Amniotic epithelial cell (primary cell): ENCODE measurements at places on chromosomes 2 and 18.

DNA sequence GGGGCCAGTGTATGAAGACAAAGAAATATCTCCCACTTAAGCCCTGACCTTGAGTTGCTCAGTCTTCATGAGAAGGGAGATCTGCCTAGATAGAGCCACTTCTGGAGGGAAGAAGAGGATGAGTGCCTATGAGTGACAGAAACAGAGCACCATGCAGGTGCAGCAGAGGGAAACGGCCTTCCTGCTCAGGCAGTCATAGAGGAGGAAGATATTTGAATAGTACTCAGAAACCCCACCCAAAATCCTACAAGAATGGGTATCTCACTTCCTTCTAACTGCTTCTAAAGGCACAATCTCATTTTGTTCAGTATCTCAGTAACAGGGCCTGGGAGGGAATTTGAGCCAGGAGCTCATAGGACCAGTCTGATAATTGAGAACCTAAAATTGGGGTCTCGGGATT lies 339.3 kb downstream of the ALK start:
- DNase-seq: no peak

GRCh38 chr2:64931246-64932115 lies 57.7 kb upstream of the SLC1A4 start:
- DNase-seq: no peak

DNA sequence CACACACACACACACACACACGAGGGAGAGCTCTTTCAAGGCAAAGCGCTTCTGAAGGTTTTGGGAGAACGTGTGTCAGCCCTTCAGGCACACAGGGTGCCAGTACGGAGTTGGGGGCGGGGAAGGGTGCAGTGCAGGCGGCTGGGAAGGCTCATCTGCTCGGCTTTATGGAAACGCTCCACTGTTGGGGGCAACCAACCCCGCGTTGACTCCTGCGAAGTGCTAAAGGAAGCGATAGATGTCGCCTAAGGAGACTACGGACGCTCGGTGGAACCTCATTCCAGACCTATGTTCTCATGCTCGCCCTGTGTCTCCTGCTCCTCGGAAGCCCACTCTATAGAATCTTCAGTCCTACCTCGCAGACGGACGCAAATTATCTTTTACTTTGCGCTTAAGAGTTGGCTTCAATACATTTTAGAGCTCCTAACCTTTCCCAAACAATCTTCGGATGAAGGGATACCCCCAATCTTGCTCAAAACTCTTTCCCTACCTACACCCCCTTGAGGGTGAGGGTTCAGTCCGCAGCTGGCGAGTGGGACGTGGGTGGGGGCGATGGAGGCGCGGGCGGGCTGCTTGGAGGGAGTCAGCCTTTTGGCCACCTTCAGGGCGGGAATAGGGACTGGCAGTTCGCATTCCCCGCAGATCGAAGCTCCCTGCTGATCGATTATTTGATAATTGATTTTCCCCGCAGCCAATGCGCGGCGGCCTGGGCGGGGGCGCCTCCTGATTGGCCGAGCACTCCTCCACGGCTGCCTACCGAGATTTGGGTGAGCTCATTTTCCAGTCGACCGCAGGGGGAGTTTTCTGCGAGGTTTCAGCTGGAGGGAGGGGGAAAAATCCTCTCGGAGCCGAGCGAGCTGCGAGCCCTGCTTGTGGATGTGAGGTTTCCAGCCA lies 1.9 kb upstream of the MEIS1 start:
- DNase-seq: peak; percentile 98

DNA sequence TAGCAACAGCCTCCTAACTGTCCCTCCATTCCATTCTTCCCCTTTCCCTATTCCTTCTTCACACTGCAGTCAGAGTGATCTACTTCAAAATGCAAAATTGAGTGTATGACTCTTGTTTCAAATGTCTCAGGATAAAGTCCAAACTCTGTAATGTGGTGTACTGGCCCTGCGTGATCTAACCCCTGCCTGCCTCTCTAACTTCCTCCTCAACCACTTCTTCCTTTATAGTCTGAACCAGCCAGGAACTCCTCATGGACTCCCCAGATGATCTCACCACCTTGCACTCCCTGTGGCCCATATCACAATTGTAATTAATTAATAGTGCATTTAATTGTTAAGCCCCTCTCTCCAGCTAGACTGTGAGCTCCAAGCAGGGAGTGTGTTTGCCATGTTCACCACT lies 3.1 kb upstream of the B3GNT2 start:
- no peak for DNase-seq

- DNase-seq: peak; percentile 37
Observed at GRCh38 chr2:66665124-66665984, 230.4 kb downstream of the MEIS1 start.

DNA sequence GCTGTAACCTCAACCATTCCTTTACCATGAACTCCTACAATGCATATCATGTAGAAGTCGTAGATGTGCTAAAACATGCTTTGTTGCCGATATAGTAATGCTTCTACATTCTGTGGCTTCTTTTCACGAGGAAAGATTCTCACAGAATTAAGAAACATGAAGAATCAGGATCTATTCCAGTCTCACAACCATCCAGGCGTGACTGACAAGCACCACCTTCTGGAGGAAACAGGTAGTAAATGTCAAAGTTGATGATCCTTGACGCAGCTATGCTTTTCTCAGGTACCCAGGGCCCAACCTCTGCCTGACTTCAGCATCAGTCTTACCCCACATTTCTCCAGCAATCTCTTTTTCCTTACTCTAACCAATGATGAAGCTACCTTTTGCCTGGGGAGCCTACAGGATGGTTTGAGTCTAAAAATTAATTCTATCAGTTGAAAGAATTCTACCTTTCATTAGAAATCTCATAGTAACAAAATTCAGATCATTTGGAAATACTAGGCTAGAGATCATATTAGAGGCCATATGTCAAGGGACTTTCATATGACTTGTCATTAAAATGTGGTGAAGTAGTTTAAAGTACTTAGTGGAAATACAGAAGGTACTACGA lies 123.3 kb upstream of the RND3 start:
- DNase-seq: peak; percentile 67

- DNase-seq: no peak
Observed at GRCh38 chr18:23136326-23137096, 1.2 kb downstream of the CABLES1 start.

DNA sequence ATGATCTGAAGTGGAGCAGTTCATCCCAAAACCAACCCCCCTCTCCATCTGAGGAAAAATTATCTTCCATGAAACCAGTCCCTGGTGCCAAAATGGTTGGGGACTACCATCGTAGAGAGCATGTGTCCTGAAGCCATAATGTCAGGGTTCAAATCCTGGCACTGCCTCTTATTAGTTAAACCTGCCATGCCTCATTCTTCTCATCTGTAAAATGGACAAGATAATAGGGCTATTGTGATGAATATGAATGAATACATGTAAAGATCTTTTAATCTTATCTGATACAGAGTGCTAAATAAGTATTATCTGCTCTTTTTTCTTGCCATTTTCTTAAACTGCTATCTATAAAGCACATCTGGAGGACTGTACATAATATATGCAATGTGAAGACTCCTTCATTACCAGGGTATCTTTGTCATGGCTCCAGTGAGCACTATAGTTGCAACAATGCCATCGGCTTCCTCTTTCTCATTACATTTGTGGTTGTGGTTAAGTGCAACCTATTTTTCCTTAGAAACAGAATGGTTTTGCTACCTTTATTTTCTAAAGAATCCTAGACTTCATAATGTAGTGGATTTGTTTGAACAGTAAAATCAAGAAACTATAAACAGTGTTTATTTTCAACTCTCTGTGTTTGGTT lies 27.0 kb downstream of the MFSD6 start:
- no peak for DNase-seq

DNA sequence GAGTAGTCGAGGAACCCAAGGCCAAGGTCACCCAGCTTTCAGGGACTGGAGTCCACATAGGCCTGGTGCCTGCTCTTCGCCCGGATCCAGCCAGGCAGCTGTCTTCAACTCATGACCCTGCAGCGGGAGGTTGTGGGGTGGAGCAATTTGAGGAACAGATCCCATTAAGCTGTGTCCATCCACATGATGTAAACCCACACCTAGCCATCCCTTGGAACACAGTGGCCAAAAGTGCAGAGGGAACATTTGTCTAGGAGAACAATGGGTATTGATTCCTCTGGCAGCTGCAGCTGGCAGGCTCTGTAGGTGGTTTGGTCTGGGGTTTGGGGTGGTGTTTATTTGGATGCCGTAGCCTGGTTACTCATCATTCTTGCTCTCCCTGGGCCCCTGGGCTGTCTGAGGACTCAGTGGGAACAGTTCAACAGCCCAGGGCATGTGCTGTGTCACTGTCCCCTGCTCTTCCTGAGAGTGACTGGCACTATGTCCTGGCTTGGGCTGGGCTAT lies 99.4 kb downstream of the TFCP2L1 start:
- DNase-seq: no peak

GRCh38 chr2:224969633-224970260 lies 72.5 kb downstream of the DOCK10 start:
- DNase-seq: no peak

DNA sequence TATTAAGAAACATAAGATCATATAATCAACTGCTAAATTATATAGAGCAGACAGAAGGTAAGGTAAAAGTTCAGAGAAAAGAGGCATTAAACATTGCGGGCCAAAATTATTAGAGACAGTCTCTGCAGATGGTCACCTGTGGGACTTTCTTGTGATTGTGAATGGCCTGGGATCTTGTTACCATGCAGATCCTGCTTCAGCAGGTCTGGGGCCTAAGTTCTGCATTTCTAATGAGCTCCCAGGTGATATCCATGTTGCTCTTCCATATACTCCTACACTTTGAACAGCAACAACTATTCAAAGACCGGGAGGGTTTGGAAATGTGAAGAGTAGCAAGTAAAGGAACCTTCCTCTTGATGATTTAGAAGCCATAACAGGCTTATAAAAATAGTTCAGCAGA lies 8.5 kb upstream of the ETAA1 start:
- no peak for DNase-seq

- DNase-seq: peak; percentile 55
Observed at GRCh38 chr18:22871809-22872525, 61.2 kb upstream of the RBBP8 start.

DNA sequence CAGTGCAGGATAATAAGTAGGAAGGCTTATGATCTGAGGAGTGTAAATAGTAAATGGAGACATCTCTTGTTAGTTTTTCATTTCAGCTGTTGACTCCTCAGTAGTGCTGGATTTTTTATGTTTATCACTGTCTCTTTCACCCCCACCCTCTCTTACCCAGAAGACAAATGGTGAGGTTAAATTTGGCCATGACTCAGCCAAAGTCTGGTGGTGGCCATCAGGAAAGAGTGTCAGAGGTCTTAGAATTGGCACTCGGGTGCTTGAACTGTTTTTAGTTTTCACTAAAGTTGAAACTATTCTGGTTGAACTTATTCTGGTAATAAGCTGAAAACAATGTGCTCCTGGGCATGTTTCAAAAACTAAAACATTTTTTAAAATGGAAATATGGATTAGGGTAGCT lies 123.3 kb downstream of the FHOD3 start:
- DNase-seq: peak; percentile 47

GRCh38 chr2:23286758-23287704 lies 97.9 kb upstream of the KLHL29 start:
- peak; percentile 41 for DNase-seq

GRCh38 chr2:63092401-63092800 lies 41.8 kb downstream of the OTX1 start:
- no peak for DNase-seq

GRCh38 chr2:8515864-8516533 lies 165.9 kb upstream of the ID2 start:
- no peak for DNase-seq

DNA sequence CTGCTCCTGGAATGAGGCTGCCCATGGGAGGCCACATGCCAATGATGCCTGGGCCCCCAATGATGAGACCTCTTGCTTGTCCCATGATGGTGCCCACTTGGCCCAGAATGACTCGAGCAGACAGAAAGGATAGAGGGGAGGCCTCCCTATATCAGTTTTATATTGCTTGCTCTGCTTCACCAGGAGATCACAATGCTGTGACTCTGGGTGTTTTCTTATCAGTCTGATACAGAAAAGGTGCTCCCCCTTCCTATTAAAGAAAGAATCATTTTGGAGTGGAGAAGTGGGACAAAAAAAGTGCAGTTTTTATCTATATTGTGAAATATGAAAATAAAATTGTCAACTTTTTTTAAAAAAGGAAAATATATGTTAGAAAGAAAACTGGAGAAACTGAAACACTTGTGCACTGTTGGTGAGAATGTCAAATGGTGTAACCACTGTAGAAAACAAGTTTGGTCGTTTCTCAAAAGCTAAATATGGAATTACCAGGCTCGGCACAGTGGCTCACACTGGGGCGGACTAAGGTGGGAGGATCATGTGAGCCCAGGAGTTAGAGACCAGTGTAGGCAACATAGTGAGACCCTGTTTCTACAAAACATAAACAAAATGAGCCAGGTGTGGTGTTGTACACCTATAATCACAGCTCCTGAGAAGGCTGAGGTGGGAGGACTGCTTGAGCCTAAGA lies 21.8 kb downstream of the LPIN2 start:
- no peak for DNase-seq
